Activated naive CD4-positive, alpha-beta T cell treated with anti-CD3 and anti-CD28 coated beads, Interleukin-2, amount 10 ng/mL, durations not matched to agents 7 days and 5 days (primary cell): ENCODE measurements at places on chromosomes 7 and 10.

GRCh38 chr7:84226759-84227158, 32.2 kb upstream of the SEMA3A start:
- DNase-seq: no peak

GRCh38 chr10:117509573-117509972, 33.0 kb upstream of the EMX2 start:
- no peak for DNase-seq

GRCh38 chr10:89138755-89139490, 68.2 kb downstream of the CH25H start:
- no peak for DNase-seq

GRCh38 chr10:12487366-12487765, 138.0 kb downstream of the CAMK1D start:
- DNase-seq: no peak

DNA sequence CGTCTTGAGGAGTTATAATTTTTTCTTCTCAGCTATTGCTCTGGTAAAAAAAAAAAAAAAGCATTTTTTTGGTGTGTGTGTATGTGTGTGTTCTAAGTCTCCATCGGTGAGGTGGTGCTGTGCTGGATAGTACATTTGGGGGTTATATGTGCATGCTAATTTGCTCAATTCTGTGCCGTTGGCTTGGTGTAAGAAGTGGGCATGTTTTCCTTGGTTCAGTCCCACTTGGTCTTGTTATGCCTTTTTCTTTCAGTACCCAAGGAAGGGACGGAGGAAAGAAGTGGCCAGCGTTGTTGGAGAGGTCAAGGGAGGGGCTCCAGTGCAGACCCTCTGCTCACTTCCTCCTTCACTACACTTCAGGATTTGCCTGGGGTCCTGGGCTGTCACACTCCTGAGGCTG, 20.4 kb downstream of the LRMDA start:
- no peak for DNase-seq
